ENCODE measurements at places on chromosomes 12 and 14.

- no peak for DNase-seq
Measured at GRCh38 chr12:105600911-105601545, 270.5 kb downstream of the C12orf75 start.

GRCh38 chr14:66216763-66217162 lies 269.4 kb upstream of the CCDC196 start:
- DNase-seq: no peak

DNA sequence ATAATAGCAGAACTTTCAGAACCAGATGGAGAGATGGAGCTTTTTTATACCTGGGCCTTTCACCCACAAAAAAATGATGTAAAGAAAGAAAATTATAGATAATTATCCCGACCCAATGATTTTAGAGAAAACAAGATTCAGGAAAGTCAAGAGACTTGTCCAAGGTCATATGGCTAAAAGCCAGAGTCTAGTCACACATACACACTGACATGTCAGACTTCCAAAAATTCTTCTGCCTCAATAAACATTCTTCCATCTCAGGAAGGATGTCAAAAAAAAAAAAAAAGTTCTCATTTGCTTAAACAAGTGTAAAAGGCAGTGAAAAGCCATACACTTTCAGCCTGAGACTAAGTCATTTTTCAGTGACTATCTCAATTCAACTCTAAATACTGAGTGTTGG lies 116.0 kb downstream of the PRICKLE1 start:
- DNase-seq: no peak

- no peak for DNase-seq
Measured at GRCh38 chr12:85600841-85601240, 235.4 kb downstream of the RASSF9 start.

GRCh38 chr12:131280426-131280825 lies 326.7 kb downstream of the ADGRD1 start:
- no peak for DNase-seq

- DNase-seq: no peak
Measured at GRCh38 chr12:63206909-63207308, 55.9 kb upstream of the AVPR1A start.

DNA sequence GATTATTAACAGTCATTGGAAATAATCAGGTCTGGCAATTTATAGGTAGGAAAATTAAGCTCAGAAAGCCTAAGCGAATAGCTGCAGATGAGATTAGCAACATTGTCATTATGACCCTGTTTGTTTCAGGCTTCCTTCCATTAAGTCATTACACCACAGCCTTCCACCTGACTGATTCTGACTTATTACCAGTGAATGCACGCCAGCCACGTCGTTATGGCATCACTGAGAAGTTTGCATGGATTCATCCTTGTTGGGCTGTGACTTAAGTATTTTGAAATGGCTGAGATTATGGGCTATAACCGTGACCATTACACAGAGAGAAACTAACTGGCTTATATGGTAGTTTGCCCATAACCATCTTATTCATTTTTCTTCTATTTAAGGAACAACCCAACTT lies 18.6 kb downstream of the RASSF8 start:
- no peak for DNase-seq

DNA sequence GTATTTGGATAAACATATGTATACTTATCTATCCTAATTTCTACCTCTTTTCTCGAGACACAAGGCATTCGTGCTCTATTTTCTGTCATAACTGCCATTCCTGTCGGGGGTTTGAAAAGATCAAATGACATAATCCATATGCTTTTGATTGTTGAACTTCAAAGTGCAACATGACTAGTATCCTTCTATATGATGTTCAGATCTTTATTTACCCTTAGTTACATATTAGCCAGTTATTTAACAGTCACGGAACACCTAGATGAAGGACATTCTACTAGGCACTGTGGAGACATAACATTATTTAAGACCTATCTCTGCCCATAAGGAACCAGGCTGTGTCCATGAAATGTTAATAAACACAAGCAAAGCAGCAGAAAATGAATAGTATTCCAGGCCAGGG lies 11.2 kb upstream of the GRIN2B start:
- DNase-seq: no peak

DNA sequence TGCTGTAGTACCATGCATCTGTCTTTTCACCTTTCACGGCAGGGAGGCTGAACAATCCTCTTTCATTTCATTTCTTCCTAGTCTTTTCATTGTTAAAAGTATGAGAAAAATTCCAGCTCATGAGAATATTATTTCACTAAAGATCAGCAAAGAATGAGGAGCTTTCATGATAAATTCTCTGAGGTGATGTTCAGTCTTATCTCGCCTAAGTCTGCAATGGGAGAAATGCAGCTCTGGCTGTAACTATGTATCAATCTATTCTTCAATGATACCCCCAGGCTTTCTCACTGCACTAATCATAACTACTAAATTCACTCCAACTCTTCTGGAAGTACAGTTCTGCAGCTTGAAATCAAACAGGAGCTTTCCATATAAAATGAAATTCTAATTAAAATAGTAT lies 15.7 kb downstream of the FOXG1 start:
- no peak for DNase-seq

GRCh38 chr14:92585981-92586937 lies 72.7 kb downstream of the RIN3 start:
- no peak for DNase-seq

DNA sequence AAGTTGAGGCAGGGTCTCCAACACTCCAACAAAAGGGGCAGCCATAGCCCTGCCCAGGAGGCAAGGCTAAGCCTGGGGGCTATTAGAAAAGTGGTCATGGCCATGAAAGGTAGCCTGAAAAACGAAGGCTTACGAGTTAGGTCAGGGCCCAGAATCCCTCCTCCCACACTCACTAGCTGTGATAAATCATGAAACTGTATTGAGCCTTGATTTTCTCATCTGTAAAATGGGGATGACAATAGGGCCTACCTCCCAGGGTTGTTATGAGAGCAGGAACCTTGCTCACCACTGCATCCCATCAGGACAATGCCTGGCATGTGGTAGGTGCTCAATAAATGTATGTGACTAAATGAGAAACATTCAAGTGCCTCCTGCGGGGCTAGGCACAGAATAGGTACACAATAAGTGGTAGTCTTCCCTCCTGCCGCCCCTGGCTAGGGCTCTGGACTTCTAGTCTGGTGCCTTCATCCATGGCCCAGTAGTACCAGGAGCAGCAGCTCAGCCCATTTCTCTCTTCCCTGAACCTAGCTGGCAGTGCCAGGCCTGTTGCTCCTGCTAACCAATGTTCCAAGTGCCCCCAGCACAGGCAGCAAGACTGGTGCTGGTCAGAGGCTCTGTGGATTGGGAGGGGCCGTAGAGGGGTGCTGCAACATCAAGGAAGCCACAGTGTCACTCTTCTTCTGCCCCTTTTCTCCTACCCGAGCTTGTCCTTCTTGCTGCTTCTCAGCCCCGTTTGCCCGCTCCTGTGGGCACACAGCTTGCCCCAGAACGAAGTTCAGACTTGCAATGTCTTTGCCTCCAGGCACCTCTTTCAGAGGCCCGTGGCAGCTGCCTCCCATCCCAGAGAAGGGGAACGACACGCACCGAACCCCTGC lies 7.8 kb downstream of the PGF start:
- DNase-seq: no peak

GRCh38 chr14:24277606-24278321 lies 6.4 kb upstream of the RABGGTA start:
- DNase-seq: peak; percentile 23

GRCh38 chr12:74241341-74241740 lies 296.3 kb upstream of the ATXN7L3B start:
- no peak for DNase-seq

- no peak for DNase-seq
Measured at GRCh38 chr12:92899386-92900001, 29.6 kb downstream of the EEA1 start.

DNA sequence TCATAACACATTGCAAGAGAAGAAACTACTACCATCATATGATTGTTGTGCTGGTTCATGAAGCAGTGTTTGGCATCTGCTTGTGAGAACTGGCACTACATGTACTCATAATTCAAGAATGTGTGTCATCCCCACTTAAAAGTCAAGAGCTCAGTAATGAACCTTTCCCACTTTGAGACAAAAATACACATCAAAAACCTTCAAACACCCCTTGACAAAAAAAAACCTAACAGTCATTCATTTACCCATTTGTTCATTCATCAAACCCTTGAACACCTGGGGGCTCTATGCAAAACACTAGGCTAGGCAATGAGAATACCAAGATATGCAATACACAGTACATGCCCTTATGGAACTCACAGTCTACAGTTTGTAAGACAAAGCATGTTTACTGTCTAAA lies 40.0 kb downstream of the KIF21A start:
- no peak for DNase-seq

DNA sequence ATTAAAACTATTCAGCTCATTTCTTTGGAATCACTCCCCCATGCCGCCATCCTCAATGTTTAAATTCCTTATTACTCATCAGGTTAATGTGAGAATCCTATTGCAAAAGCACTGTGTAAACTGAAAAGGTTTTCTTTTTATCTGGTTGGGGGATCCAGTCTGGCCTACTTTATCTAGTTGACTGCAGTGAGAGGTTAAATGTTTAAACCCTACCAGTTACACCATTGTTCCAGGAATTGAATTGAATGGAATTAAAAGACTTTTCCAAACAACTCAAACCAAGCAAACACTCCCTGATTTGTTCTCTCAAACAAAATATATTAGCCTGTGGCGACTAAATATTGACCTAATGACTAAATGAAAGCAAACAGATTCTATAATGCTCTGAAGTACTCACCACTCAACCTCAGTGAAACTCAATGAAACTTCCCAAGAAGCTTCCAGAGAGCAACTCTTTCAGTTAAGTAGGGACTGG lies 100.5 kb downstream of the VEZT start:
- no peak for DNase-seq

DNA sequence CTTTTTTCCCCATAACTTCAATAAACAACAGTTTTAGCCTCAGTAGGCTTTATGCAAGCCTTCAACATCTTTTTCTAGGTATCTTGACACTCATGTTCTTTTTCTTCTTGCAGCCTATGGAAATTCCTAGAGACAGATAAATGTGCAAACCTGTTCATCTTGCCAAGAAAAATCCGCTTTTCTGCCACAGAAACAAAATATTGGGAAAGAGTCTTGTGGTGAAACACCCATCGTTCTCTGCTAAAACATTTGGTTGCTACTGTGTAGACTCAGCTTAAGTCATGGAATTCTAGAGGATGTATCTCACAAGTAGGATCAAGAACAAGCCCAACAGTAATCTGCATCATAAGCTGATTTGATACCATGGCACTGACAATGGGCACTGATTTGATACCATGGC lies 295.9 kb downstream of the ZFP36L1 start:
- no peak for DNase-seq

DNA sequence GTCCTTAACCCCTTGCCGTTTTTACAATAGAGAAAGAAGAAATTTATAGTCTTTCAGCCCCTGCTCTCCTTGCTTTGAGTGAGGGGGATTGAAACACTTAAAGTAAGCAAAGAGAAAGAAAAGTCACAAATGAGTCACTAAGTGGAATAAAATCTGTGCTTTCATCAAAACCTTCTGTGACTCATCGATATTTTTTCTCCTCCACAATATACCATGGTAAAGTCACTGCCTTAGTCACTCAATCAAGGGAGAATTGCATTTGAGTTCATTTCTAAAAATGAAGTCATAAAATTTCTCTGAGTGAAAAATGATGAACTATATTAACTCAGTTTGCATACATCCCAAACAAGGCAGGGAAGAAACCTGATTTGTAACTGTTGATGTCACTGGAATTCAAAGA lies 470.3 kb downstream of the FOXG1 start:
- no peak for DNase-seq

DNA sequence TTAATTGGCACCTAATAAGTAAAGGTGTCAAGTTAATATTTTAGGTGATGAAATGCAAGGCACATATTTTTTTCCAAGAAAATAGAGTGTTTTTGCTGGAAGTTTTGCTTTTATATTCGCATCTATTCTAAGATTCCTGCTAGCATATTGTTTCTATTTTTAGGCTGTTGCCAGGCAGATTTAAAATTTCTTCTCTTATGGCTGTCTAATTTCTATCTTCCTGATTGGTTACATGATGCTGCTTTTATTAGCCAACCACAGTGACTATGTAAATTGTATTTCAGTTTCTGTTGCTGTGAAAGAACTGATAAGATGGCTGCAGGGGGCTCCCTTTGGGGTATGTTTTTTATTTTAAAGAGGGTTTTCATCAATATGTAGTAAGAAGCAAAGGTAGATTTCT lies 42.7 kb downstream of the ATF7IP start:
- DNase-seq: no peak

GRCh38 chr12:22103418-22103817 lies 57.4 kb downstream of the CMAS start:
- DNase-seq: no peak

GRCh38 chr12:117803001-117803400 lies 165.8 kb downstream of the KSR2 start:
- no peak for DNase-seq

- peak; percentile 77 for DNase-seq
Measured at GRCh38 chr12:10213168-10214135, 775 bp downstream of the GABARAPL1 start.

DNA sequence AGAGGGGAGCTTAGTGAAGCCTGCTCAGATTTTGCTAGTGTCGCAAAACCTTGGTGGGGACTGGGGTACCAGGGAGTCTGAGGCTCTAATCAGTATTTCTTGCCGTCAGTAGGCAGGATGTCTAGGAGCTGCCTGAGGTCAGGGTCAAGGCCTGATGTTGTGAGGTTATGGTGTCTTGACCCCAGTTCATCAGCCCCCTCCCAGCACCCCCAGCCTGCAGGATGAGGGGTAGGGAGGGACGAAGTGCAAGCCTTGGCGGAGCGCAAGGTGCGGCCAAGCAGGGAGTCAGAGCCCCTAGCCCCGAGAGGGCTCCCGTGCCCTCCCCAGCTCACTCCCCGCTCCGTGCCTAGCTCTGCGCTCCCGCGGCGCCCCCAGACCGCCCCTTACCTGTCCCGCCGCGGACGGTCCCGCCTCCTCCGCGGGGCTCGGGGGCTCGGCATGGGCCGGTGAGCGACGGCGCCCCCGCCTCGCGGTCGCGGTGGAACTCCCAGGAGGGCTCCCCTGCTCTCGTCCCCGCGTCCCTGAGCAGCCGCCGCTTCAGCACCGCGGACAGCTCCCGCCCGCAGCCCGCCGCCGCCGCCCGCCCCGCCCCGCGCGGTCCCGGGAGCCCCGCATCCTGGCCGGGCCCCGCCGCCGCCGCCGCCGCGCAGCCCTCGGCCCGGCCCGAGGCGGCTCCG lies 347 bp downstream of the SYNDIG1L start:
- DNase-seq: peak; percentile 67

- no peak for DNase-seq
Measured at GRCh38 chr12:125006365-125006764, 12.9 kb downstream of the BRI3BP start.

Data from activated naive CD8-positive, alpha-beta T cell treated with anti-CD3 and anti-CD28 coated beads, Interleukin-2, amount 50 U/mL, for 24 hours (primary cell).